Activated naive CD4-positive, alpha-beta T cell treated with Interleukin-2 at 50 U/mL for 16 hours (primary cell): ENCODE measurements at places on chromosomes 3 and 15.
A peak's percentile ranks its signal among the peaks of the same experiment; 100 is the strongest.

DNA sequence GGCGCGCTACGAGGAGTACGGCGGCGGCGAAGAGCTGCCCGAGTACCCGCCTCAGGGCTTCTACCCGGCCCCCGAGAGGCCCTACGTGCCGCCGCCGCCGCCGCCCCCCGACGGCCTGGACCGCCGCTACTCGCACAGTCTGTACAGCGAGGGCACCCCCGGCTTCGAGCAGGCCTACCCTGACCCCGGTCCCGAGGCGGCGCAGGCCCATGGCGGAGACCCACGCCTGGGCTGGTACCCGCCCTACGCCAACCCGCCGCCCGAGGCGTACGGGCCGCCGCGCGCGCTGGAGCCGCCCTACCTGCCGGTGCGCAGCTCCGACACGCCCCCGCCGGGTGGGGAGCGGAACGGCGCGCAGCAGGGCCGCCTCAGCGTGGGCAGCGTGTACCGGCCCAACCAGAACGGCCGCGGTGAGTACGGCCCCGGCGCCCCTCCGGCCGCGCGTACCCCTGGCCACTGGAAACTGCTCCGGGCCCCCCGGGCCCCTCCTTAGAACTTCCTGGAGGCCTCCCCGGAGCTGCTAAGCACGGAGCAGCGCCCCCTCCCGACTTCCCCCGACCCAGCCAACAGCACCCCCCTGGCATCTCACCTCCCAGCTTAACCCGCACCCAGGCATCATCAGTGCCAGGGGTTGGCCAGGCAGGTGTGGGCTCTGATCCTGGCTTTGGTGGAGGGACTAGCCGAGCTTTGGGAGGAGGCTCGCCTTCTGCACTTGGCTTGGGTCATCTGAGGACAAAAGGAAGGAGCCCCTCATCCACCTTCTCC is 1.4 kb downstream of the LOXL1 start:
- peak; percentile 81 for DNase-seq

GRCh38 chr15:60212536-60212935 is 185.2 kb downstream of the ANXA2 start:
- DNase-seq: no peak

DNA sequence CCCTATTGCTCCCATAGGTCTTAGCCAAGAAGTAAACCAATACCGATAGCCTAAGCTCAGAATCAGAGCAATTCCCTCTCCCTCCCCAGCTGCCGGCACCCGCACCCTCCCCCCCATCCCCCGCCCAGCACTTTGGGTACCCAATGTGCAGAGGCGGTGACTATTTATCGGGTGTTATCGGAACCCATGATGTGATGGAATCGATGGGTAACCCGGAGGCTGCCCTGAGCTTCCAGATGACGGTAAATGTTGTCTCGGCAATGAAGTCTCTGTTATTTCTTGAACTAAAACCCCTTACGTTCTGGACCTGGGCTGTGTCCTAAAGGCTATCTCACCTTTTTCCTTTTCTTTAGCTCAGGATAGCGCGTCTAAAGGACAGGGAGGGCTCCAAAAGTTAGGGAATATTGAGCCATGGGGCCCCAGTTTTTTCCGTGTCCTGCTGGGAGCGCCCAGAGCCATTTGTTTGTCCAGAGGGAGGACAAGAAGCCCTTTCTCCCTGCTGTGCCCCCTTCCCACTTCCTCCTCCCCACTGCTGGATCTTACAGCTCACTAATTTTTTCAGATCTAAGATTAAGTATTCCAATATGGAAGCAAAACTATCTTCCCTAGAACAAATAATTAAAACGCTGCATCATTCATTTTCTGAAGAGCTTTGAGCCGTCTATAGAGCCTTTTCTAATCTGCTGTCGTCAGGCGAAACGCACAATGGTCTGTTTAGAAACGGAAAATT is 1.5 kb downstream of the SLITRK3 start:
- no peak for DNase-seq

- peak; percentile 18 for DNase-seq
Observed at GRCh38 chr15:64634576-64635498, 140.6 kb downstream of the RBPMS2 start.

DNA sequence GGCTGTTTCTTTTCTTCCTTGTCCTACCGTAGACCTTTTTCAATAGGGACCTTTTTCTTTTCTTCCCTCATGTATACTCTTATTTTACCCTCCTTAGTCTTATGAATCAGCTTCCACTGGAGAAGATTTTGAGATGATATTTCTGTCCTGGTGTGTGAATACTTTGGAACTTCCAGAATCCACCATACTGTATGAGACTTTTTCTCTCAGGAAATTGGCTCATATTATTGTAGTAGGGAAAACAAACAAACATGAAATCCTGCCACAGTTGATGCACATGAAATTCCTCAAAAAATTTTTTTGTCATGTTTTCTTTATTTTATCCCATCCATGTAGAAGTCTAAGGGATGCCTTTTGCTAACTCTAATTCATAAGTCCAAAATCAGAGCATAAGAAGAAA is 289.3 kb upstream of the PLSCR5 start:
- no peak for DNase-seq

DNA sequence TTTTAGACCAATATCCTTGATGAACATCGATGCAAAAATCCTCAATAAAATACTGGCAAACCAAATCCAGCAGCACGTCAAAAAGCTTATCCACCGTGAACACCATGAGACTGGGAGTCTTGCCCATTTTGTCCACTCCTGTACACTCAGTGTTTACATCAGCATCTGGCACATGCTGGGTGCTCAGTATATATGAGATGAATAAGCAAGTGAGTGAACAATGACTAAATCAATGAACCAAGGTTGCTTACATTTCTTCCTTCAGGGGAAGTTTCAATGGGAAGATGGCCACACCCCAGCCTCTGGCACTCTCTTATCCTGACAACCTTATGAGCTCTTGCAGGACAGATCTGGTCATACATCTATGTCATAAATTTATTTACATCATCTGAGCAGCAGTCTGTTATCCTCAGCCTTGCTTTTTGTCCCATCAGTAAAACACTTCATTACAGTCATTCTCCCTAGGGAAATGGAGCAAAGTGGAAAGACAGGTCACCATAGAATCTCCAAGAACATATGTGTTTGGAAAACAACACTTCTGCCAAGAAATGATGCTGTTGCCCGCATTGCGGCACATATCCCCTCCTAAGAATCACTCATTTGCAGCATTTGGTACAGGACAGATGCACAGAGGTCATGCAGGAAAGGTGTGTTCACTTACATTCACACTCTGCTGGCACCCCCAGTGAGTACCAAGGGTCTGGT is 171.8 kb upstream of the EIF1B start:
- DNase-seq: no peak

GRCh38 chr3:21729888-21730459 is 21.0 kb downstream of the ZNF385D start:
- DNase-seq: no peak

DNA sequence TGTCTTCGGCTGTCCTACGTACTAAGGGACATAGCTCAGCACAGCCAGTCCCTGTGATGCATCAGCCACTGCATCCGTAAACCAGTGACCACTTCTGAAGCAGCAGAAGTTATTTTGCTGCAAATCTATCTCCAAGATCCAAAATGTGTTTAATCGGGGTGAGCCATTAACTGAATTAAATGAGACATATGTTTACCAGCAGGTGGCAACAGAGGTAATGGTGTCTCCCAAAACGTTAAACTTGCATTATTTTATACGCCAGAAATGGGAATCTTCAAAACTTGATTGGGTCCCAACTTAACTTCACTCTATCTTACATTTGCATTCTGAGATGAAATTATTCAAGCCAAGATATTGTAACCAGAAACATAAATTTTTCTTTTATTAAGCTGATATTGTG is 75.3 kb upstream of the BOC start:
- no peak for DNase-seq

DNA sequence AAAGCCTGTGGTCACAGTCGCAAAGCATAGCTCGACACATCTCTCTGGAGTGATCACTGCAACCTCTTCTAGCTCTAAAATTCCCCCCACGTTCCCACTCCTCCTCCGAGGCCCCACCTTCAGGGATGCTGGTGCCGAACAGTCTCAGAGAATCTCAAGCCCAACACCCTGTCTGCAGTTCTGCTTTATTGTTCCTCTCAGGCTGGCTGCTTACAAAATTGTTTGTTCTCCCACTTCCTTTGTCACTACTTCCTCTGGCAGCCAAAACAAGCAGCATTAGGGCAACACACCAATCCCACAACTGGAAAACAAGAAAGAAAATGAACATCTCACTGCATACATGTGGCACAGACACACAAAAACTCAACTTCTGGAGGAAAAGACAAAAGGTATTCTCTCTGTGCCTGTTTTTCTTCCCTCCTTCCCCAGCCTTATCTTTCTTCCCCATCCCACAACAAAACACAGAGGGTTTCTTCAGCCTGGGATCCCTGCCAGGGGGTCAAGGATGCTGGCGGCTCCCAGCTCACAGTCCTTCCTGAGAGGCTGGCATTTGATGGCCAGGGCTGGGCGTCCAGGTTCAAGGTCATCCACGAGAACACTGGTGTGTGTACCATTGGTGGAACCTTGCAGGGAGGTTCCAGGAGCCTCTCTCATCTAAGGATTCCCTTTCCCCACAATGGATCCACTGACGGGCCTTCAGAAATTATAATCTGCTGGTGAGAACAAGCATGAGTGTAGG is 108.4 kb downstream of the TMCO5A start:
- DNase-seq: no peak

DNA sequence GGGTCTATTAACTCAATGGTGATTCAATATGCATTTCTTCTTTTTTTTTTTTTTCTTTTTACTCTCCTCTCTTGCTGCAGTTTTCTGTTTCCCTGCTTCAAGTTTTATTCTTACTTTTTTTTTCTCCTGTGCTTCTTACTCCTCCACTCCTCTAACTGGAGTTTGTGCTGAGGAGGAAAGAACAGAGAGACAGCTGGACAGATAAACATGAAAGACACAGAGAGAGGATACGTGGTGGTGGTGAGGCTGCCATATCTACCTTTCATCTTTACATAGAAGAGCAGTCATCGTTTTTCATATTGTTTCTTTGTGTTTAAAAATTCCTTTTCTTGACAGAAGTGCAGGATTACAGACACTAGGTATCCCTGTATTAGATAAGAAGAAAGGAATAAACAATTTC is 262.8 kb downstream of the OTOL1 start:
- no peak for DNase-seq

GRCh38 chr3:175965036-175965435 is 1105.9 kb downstream of the NAALADL2 start:
- DNase-seq: no peak

- DNase-seq: peak; percentile 48
Observed at GRCh38 chr15:91099995-91100813, at the start of gene SV2B. Gene SV2B (plus strand): TSS chr15:91100257. CDS start chr15:91226264, 126,007 bp downstream.

- DNase-seq: no peak
Observed at GRCh38 chr3:49277383-49277775, 347 bp upstream of the C3orf62 start.

DNA sequence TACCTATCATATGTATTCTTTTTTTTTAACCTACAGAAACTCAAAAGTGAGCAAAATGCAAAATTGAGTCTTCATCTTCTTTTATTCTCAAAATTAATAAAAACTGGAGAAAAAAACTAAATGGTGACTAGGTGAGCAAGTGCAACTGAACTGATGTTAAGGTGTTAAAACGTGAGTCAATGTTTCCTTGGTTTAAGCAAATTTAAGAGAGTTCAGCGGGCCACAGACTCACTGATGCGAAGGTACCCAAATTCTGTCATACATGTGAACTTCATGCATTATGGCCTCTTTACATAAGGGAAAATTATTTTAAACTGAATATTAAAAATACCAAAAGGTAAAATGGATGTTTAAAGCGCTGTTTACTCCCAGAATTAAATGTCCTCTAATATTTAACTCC is 206.6 kb downstream of the FOXP1 start:
- DNase-seq: no peak

GRCh38 chr3:171005648-171006047 is 20.9 kb downstream of the SLC2A2 start:
- no peak for DNase-seq

DNA sequence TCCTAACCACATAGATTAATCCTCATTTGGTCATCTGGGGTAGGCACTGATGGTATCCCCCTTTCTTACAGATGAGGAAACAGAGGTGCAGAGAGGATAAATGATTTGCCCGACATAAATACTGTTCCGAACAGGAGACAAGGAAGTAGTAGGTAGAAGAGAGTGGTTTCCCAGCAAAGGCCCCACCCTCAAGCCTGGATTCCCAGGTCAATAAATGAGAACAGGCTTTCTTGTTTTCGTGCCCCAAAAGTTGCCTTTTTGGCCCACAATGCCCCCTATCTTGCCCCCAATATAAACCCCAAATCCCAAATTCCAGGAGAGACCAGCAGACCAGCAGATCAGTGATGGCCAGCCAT is 125.5 kb upstream of the PRR20G start:
- no peak for DNase-seq

DNA sequence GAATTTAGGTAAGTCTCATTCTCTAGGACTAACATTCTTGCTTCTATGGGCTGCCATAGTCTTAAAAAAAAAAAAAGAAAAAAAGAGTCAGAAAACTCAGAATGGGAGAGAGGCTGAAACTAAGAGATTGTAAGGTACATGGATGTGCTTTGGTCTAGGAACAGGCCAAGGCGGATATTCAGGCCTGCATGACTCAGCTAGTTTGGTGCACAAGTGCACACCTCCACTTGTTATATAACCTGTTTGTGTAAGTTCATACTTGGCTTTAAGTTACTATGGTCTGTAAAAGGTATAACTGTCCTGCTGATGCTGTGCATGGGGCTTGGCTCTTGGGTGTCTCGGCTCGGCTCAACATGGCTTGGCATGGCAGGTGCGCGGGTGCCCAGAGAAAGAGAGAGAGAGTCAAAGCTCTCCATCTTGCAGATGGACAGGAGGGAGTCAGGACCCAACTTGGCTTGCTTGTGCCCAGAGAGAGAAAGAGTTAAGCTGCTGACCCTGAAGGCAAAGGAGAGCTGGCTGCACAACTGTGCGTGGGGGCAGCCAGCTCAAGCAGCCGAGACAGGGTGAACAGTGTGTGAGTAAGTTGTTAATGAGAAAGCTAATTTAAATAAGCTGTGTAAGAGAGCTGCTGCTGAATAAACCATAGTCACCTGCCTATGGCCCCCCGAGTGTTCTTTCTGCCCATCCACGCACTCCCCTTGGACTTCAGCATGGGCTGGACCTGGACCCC is 31.4 kb upstream of the CHRNB4 start:
- DNase-seq: no peak

GRCh38 chr3:197406266-197406665 is 107.9 kb upstream of the DLG1 start:
- no peak for DNase-seq

- no peak for DNase-seq
Observed at GRCh38 chr3:77042882-77043281, 3.0 kb downstream of the ROBO2 start.

GRCh38 chr3:155101398-155101797 is 21.3 kb downstream of the MME start:
- no peak for DNase-seq

GRCh38 chr3:32951410-32951811 is at the start of gene CCR4:
Gene CCR4 (plus strand): TSS chr3:32951644. CDS start chr3:32953423, 1,779 bp downstream.
- peak; percentile 73 for DNase-seq
